ENCODE measurements at places on chromosomes 12 and 14.

GRCh38 chr12:128814411-128815261 is 9.1 kb downstream of the SLC15A4 start:
- DNase-seq: no peak

- DNase-seq: no peak
Measured at GRCh38 chr12:90055071-90055470, 346.4 kb upstream of the ATP2B1 start.

DNA sequence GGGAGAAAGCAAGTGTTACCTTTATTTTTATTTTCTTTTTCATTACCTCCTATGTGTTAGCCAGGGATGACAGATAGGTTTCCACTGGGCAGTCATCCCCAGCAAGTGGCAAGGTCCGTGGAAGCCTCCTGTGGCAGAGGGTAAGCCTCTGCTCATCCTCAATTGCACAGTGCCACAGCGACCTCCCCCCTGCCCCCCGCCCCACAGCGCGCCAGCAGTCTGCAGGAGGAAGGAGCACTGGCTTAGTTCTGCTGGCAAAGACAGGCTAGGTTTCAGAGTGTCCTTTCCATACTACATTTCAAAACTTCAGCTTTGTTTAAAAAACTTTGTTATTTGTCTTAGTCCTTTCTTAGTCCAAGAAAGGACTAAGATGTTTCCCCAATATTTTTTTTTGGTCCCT is 194.7 kb downstream of the EXOC5 start:
- DNase-seq: no peak

DNA sequence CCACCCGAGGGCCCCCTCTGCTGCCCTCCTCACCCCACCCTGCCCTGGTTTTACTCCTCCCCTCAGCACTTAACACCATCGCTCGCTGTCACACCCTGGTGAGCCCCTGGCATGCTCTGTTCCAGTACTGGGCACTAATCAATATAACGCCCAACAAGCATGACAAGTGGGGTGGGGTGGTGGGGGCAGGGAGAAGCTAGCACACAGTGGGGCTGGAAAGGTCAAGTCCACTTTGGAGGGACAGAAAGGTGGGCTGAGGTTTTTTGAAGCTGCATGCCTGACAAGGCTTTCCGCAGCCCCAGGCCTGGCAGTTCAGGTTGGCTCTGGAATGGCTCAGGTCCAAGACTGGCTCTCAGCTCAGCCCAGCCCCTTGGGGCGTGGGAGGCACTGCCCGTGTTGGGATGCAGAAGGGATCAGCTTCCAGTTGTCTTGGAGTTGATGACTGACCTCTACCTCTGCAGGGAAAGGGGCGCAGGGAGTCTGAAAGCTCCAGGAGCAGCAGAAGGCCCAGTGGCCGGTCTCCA is 34.1 kb downstream of the PLEKHG3 start:
- no peak for DNase-seq

DNA sequence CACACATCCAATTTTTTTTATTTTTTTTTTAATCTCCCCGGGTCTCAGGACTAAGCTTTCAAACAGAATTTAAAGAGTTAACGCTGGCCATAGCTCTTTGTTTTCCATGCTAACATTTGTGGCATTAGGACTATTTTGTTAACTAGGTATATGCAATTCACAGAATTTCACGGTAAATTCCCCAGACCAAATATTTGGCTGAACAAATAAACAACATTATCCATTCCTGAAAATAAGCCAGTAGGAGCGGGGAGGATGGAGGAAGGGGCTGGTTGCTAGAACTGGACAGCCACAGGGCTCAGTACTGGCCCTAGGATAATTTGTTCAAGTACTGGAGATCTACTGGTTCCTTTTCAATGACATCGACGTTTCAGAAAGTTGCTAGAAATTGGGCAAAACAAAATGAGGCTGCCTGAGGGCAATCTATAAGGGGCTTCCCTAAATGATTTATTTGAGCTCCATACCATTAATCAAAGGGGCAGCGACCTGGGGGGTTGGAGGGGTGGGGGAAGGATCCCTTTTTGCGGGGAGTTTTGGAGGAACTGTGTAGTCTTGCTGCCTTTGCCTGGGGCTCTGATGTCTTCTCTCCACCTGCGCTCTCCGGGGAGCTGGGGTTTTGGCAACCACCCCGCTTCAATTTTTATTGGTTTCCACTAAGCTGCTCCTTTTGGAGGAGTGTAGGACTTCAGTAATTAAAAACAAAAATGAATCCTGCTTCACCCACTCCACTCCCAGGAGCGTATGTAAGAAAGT is 9.0 kb downstream of the BMP4 start:
- no peak for DNase-seq

- DNase-seq: peak; percentile 42
Measured at GRCh38 chr12:100794441-100795173, at the start of gene ANO4. Gene ANO4, plus strand, starts transcription at chr12:100794776. Its CDS starts 107,010 bp downstream, at chr12:100901786.
